ENCODE measurements at places on chromosomes 7 and 10.

GRCh38 chr10:117342641-117343040 lies 32.6 kb downstream of the PDZD8 start:
- no peak for DNase-seq

GRCh38 chr7:11573128-11573750 lies 258.8 kb downstream of the THSD7A start:
- DNase-seq = no peak

GRCh38 chr7:108254259-108254658 lies 124.1 kb upstream of the LAMB4 start:
- no peak for DNase-seq

DNA sequence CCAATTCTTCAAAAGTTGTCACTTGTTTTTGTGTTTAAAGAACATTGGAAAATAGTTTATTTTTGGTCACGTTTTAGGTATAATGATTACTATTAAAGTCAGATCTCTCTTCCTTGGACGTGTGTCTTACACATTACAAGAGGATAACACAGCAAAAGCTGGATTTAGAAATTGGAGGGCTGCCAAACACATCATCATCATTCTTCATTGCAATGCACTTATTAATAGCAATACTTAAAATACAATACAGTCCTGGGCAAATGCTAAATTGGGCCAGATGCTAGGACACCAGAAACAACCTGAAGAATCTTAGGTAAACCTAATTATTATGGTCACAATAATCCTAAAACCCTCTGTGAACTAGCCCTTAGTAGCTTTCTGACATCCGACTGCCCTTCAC lies 303.6 kb downstream of the DGKB start:
- DNase-seq = no peak

DNA sequence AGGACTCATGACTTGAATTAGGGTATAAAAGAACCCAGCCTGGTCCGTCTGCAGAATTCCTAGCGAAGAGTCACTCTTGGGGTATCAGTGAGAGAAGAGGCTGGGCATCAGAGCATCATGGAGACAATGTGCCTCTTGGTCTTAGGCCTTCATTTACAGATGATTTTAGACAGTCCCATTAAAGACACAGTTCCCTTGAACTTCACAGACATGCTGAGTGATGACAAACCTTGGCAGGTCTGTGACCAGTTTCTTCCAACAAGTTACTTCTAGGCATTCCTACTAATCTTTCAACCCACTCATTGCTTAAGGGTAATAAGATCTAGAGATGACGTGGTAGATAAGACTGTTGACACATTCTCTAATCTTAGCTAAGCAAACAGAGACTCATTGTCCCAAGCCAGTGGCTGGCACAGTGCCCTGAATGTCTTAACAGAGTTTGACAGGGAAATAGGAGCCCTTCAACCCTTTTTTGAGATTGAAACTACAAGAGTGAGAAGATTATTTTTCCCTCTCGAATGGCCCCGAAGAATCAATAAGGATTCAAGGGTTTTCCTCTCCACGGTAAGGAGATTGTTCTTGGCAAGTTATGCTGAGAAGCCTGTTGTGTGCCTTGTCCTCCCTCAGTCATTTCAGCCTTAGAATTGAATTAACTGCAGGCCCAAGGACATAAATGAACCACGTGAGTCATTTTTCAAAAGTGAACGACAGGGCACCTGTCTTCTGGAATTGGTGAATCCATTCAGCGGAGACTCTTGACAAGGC lies 281.1 kb downstream of the CCDC3 start:
- no peak for DNase-seq

DNA sequence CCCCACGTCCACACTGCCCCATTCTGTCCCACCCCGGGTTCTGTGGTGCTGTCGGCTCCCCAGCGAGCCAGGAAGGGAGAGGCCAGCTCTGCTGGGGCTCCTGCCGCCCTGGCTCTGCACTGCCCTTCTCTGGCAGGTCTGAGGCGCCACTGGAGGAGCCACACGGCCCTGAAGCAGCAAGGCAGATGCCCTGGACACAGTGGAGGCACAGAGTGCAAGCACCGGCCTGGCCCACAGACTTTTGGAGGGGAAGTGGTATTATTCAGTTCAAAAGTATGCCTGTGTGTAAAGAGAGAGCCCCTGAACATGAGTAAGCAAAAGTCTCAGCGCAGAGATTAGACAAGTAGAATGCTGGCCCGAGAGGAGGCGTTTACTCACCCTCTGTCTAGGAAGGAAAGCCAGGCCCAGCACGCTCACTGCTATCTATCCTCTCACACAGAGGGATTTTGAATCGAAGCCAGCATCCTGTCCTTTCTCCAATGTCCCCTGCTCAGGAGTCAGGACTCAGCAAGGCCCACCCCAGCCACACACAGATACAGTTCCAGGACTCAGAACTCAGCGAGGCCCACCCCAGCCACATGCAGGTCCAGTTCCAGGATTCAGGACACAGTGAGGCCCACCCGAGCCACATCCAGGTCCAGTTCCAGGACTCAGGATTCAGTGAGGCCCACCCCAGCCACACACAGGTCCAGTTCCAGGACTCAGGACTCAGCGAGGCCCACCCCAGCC lies 115.0 kb downstream of the EGFR start:
- DNase-seq = peak; percentile 61

- DNase-seq = no peak
Measured at GRCh38 chr7:27901028-27901760, 161.2 kb downstream of the TAX1BP1 start.

DNA sequence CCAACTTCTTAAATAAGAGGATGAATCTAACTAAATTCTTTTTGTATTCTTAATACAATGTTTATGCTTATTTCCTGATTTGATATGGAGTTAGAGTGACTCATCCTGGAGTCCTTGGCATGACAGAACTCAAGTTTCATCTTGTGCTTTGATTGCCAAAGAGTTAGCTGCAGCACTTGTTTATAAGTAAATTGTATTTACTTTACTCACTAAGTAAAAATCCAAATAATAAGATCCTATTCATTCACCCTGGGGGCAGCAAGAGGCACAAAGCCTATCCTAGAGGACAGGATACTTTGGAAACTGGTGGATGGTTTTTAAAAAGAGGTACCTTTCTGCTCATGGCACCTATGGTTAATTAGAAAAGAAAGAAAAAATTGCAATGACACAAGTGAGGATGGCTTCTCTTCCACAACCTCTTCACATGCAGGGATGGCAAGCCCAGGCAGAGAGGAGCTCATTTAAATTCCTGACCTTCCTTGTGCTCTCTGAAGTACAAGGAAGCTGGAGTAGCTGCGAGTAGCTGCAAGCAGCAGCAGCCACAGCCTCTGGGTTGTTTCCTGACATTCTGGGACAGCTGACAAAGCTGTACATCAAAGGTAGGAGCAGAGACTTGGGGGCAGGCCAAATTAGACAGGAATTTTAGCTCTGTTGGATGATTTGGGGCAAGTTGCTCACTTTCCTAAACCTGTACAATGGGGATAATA lies 28.5 kb upstream of the CROT start:
- no peak for DNase-seq

DNA sequence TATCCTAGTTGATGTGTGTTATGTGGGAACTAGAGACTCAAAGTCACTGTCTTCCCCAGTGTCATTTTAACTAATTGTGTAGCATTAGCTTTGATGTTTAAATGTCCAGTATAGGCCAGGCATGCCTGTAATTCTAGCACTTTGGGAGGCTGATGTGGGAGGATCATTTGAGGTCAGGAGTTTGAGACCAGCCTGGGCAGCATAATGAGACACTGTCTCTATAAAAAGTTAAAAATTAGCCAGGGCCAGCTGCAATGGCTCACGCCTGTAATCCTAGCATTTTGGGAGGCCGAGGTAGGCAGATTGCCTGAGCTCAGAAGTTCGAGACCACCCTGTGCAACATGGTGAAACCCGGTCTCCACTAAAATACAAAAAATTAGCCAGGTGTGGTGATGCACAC lies 24.4 kb downstream of the DDX50 start:
- DNase-seq = no peak

GRCh38 chr7:79709574-79710409 lies 256.3 kb upstream of the MAGI2 start:
- no peak for DNase-seq
